A549 treated with AZD2906 at 1 μM for 4 hours (cell line): ENCODE measurements at places on chromosomes 5 and 9. TPM values are rescaled to one million over a fixed set of nuclear protein-coding genes. Genes with fewer than 3 reads are reported as not detected.

Gene BTNL8
- 0.06 TPM in 1 of 5 replicates, not detected in the others for total RNA-seq

Gene ADAMTS2
- 0.03 to 0.15 TPM (median 0.08 TPM) in 5 replicates for total RNA-seq

Gene RLN2
- total RNA-seq, result 0.13 to 0.28 TPM (median 0.19 TPM) in 5 replicates

Gene CDO1
- total RNA-seq, result not detected in 5 replicates

Gene CARTPT
- total RNA-seq, result not detected in 5 replicates

Gene TMEFF1
- 0.46 to 1.4 TPM (median 1.2 TPM) in 5 replicates for total RNA-seq

Gene PCDHB11
- 0.05 to 0.08 TPM (median 0.07 TPM) in 5 replicates for total RNA-seq

Gene HAVCR1
- 26.8 to 45.6 TPM (median 30.4 TPM) in 5 replicates for total RNA-seq

Gene OTP
- total RNA-seq, result 0.03 to 0.12 TPM (median 0.09 TPM) in 5 replicates
